ENCODE measurements at places on chromosomes 16 and 17.

- DNase-seq: no peak
These were observed 77.1 kb downstream of the WWP2 start for GRCh38 chr16:69839240-69839688.

- DNase-seq: no peak
These were observed 1.5 kb upstream of the NHERF2 start for GRCh38 chr16:2025251-2025650.

DNA sequence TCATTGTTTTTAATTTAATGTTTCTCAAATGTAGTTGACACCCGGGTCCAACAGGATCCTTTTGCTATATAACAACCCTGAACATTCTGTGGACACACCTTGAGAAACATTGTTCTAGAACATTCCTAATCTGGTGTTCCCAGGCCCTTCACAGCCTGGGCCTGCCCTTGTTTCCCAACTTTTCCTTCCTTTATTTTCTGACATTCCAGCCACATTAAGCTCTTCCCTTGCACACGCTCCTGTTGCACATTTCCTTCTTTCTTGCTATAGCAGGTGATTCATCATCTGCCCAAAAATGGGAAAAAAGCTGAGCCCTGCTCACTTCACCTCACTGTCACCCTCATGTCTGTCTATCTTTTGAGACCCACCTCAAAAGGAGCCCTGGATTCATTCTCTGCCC is 67.9 kb upstream of the MARCHF10 start:
- no peak for DNase-seq

GRCh38 chr16:10172848-10173655 is 9.2 kb downstream of the GRIN2A start:
- no peak for DNase-seq

- no peak for DNase-seq
These were observed 5.3 kb downstream of the IFI35 start for GRCh38 chr17:43011728-43012472.

- DNase-seq: no peak
These were observed 154.2 kb downstream of the KCNJ12 start for GRCh38 chr17:21530311-21530710.

GRCh38 chr17:15886804-15887203 is 58.1 kb upstream of the ADORA2B start:
- no peak for DNase-seq

DNA sequence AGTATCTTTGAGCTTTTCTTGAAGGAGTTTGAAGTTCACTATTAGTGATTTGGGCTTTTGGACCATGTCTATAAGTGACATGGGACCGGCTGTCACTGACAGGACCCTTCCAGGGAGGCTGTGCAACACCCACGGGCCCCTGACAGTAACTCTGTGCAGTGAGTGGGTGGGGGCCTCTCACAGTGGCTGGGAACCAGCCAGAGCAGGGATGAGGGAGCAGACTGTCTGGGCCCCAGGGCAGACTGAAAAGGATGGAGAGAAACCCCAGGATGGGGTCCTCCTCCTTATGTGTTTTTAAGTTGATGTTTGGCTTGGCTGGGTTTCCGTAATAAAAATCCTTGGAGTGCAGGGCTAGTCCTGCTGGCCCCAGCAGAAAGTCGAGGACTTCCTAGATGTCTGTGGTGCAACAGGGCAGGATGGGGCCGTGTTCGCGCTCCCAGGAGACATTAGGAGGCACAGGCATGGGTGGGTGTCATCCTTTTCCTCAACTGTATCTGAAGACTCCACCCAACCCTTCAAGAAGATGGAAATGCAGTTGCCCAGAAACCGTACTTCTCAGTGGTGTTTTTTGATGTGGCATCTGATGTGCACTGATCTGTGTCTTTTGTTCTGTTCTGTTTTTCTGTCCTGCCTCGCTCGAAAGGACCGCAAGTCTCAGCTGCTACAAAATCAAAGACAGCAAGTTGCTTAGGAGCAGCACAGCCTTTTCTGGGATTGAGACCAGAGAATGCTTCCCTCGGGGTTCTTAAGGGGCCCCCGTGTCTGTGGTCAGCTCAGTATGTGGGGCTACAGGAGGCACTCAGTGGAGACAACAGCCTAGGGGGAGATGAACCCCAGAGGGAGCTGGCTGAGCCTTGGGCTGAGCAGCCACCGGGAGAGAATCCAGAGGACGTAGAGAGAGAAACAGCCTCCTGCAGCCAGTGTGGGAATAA is 24.2 kb downstream of the PLD6 start:
- no peak for DNase-seq

- no peak for DNase-seq
These were observed 87.4 kb upstream of the NKD1 start for GRCh38 chr16:50460538-50461399.

DNA sequence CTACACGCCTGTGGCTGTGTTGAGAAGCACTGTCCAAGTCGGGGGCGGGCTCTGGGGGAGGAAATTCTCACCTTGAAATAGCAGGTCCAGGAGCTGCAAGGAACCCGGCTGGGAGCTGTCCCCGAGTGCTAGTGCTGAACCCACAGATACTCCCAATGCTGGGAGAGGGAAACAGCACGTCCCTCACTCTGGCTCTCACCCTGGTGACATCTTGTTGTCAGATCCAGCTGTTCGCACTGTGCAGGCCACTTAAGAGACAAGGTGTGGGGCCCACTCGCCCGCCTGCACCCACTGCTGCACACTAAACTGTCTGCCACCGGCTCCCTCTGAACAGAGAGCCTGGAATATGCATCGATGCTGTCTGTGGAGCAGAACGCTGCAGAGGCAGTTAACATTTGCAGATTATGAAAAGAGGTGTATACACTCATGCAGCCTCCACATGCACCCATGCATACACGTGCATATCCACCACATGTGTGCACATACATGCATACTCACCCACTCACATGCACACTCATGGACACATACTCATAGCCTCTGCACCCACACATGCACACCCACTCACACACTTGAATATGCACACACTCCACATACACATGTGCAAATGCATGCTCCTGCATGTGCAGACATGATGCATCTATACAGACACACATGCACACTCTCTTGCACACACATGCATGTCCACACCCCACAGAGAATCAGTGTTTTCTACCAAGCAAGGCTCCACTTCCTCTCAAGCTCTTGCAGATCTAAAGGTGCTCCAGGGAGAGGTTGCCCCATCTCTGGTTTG is 42.0 kb downstream of the MGAT5B start:
- no peak for DNase-seq

DNA sequence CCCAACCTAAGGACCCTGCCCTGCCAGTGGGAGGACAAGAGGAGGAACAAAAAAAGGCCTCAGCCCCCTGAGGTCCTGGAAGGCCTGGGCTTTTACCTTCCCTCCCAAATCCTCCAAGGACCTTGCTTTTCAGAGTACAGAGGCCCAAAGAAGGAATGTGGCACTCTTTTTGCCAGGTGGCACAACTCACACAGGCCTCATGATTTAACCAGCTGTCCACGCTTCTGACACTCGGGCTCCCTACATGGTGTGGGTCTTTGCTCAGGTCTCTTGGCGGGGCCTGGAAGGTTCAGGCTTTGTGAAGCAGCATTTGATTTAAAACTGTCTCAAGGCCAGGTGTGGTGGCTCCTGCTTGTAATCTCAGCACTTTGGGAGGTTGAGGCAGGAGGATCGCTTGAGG is 120.6 kb downstream of the ABCC6 start:
- DNase-seq: no peak

DNA sequence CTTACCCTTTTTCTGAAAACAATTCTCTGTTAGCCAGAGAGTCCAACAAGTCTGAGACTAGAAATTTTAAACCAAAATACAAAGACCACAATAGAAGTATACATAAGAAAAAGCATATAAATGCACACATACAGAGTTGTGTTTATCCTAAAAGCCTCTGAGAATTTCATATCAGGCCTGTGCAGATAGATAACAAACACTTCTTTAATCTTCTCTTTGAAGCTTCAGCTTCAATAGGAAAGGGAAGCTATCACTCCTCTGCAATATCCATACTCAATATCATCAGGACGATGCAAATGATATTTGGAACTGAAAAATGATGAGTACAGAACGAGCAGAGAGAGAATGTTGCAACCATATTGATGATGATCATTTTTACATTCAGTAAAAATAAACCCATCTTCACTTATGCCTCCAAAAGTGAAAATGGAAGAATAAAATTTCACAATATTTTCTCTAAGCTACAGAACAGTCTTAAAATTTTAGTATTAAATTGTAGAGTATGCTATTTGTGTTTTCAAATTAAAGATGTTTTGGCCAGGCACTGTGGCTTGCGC is 61.6 kb downstream of the SKAP1 start:
- DNase-seq: no peak

- no peak for DNase-seq
These were observed at the start of gene RIPOR1 for GRCh38 chr16:67528222-67528869. Gene RIPOR1, plus strand, starts transcription at chr16:67528829. Its CDS starts 9,618 bp downstream, at chr16:67538447.

DNA sequence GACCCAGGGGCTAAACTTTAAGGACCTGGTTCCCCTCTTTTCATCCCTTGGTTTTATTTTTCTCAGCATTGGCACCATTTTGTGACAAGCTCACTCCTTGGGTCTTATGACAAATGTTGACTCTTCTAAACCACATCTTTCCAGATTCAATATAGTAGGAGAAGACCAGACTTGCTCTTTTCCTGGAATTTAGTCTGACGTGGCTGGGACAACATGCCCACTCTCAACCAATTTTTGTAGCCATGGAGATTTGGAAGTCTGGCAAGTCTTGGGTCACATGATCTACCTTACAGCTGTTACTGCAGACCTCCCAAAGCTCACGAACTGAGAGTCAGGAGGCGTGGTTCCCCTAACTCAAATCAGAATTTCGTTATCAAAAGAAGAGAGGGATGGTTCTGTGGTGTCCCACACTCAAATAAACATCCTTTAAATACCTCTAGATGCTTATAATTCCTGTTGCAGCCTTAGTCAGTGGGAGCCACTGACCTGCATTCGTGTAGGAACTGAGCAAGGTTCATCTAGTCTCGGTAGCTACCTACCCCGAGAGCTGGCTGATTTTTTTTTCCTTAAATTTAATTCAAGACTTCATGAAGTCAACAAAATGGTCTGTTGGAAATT is 683.5 kb downstream of the MAF start:
- DNase-seq: no peak

DNA sequence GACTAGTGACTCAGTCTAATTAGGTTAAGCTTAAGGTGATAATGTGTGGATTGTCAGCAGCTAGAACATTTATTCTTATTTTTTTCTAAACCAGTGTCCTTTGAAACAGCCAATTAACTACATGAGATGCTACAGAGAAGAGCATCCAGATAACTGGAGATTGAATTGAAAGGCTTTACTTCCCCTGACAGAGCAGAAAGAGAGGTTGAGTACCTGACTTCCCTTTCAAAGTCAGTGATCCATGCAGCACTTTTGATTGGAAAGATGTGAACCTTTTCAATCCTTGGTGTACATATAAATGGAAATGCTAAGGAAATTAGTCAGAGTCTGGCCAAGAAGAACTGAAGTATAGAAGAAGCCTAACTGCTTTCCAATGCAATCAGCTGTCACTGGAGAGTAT is 653.8 kb downstream of the CDH8 start:
- DNase-seq: no peak

DNA sequence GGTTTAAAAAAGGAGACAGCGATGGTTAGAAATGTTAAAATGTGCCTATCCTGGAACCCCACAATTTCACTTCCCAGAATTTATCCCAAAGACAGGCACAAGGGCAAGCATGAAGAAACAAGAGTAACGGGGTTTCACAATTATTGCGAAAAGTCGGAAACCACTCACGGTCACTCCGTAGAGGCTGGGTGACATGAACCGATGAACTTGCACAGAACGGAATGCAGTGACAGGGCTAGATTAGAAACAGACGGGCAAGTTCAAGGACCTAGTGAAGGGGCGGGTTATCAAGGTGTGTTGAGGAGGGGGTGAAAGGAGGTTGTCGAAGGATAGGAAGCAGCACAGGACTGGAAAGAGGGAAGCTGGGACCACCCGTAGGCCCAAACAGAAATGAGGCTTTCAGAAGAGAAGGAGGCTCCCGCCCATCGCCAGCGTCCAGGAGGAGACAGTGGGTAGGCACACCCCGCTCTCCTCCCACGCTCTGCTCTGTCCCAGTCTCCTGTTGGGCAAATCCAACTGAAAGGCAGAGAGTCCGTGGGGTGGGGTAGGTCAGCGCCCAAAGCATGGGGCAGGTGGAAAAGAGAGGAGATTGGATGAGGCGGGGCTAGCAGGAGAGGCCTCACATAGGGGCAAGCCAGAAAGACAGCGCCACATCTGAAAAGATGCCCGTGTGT is 47.4 kb upstream of the JPH3 start:
- no peak for DNase-seq

DNA sequence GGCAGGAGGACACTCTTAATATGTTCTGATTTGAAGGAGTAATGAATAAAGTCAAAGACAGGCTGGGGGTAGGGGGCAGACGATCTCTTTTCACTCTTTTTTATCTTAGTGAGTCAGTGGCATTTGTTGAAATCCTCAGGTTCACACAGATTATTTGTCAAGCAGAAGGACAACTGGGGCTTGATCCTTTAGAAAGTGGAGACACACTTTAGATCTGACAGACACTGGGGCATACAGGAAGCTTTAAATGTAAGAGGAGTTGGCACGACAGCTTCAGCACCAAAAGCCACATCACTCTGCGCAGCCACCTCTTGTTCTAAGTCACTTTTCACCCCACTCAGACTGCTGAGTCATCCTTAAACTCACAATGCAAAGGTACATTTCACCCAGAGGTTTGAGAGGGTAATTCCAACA is 121.5 kb downstream of the STXBP4 start:
- DNase-seq: peak; percentile 14

- DNase-seq: no peak
These were observed 818 bp upstream of the CNEP1R1 start for GRCh38 chr16:50024207-50024606.

DNA sequence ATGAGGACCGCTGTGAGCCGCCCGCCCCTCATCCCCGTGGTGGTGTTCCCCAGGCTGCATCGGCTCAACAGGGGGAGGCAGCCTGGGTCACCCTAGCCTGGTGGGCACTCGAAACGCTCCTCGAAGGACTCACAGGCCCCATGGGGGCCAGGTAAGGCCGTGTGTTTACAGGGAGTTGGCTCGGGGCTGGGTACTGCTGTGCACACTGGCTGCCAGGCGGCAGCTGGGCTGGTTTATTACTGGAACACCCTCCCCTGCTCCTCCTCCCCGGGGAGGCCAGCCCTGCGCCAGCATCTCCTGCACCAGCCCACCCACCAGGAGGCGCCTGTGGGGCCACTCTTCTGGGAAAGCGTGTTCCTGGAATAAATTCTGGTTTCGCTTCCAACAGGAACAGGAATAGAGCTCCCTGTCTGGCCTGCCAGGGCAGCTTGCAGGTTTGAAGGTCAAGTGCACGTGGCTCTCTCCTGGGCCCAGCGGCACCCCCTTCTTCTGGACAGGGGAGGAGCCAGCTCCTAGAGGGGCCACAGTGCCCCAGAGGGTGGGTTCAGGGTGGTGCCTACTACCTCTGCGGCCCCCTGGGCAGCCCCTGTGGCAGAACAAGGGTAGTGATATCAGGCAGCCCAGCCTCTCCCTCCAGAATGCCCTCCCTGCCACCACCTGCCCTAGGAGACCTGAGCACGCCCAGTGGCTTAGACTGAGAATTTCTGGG is 11.3 kb downstream of the MCRIP1 start:
- DNase-seq: no peak

- DNase-seq: no peak
These were observed 16.8 kb upstream of the SUZ12 start for GRCh38 chr17:31919802-31920525.

GRCh38 chr16:30350134-30350871 is 4.8 kb downstream of the CD2BP2 start:
- no peak for DNase-seq

GRCh38 chr17:488993-489757 is 136.6 kb upstream of the RPH3AL start:
- DNase-seq: no peak
